Ureter (tissue), 1 donor: ENCODE measurements at places on chromosomes 13 and 19. TPM values are rescaled to one million over a fixed set of nuclear protein-coding genes. Genes with fewer than 3 reads are reported as not detected.

Gene ZNF17
- total RNA-seq = 20.3 TPM

Gene CACNA1A
- 2.2 TPM for total RNA-seq

Gene CELF5
- total RNA-seq = 0.62 TPM

Gene MYO9B
- total RNA-seq = 77.3 TPM

- DNase-seq = no peak
These were observed 461 bp upstream of the TM9SF2 start for GRCh38 chr13:99500839-99501183.

GRCh38 chr19:3580156-3580934, 4.9 kb upstream of the GIPC3 start:
- no peak for DNase-seq

- DNase-seq = no peak
These were observed 163.7 kb downstream of the URI1 start for GRCh38 chr19:30105727-30106126.

DNA sequence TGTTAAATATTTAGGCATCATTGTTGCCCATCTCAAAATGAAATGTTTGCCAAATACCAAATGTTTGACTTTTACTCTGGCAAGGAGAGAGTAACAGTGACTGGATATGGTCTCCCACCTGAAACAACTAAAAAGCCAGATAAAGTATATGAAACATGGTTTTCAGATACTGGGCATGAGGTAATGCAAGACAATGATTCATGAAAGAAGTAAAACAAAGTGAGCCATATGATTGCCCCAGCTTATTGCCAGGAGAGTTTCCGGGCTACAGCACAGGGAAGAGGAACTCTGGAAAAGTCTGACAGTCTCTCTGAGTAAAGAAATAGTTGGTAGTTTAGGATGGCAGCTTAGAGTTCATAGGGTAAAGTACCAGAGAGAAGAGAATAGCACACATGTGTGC, 354.6 kb downstream of the DNAJC15 start:
- no peak for DNase-seq

- no peak for DNase-seq
These were observed 466.3 kb downstream of the PCDH17 start for GRCh38 chr13:58097831-58098230.

DNA sequence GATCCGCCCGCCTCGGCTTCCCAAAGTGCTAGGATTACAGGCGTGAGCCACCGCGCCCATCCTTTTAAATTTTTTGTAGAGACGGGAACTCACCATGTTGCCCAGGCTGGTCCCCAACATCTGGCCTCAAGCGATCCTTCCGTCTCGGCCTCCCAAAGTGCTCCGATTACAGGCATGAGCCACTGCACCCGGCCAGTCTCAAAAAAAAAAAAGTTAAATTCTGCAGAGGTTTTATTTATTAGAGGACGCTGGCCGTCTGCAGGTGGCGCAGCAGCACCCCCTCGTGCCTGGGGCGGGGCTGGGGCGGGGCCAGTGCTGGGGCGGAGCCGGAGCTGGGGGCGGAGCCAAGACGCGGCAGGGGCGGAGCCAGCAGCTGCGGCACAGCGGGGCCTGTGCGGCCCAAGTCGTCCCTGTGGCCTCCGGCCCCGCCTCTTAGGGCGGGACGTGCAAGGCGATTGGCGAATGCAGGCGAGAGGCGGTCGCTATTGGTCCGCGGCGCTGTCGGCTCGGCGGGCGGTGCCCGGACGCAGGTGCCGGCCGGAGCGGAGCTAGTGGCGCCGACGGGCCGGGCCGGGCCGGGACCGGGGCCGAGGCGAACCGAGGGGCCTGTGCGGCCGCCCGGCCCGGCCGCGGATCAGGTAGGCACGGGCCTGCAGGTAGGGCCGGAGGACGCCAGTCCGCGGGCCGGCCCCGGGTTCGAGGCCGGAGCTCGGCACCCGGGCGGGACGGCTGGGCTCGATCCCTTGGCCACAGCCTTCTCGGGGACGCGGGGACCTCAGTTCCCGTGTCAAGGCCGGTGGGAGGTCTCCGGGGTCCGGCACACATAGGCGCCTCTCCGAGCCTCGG, at the start of gene MARCHF2:
TSS of gene MARCHF2 (plus strand) at position 523 of the 846 bp plus-strand sequence. CDS start 8,536 bp downstream, outside the sequence.
- peak; percentile 96 for DNase-seq

DNA sequence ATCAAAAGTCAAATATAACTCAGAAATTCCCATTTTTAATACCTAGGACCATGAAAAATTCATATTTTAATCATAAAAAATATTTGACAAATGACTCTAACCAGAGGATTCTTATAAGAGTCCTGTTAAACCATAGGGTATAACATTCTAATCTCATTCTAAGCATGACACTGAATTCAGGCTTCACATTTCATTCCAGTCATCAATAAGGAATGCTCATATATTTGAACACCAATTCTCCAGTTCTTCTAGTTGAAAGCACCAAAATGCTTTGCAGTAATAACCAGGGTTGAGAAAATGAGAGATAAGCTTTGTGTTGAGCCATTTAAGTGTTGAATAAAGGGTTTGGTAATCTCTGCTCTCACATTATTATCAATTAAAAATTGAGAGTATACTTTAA, 147.5 kb downstream of the VWA8 start:
- DNase-seq = no peak

GRCh38 chr13:106534639-106535551, 567 bp downstream of the EFNB2 start:
- DNase-seq = no peak

DNA sequence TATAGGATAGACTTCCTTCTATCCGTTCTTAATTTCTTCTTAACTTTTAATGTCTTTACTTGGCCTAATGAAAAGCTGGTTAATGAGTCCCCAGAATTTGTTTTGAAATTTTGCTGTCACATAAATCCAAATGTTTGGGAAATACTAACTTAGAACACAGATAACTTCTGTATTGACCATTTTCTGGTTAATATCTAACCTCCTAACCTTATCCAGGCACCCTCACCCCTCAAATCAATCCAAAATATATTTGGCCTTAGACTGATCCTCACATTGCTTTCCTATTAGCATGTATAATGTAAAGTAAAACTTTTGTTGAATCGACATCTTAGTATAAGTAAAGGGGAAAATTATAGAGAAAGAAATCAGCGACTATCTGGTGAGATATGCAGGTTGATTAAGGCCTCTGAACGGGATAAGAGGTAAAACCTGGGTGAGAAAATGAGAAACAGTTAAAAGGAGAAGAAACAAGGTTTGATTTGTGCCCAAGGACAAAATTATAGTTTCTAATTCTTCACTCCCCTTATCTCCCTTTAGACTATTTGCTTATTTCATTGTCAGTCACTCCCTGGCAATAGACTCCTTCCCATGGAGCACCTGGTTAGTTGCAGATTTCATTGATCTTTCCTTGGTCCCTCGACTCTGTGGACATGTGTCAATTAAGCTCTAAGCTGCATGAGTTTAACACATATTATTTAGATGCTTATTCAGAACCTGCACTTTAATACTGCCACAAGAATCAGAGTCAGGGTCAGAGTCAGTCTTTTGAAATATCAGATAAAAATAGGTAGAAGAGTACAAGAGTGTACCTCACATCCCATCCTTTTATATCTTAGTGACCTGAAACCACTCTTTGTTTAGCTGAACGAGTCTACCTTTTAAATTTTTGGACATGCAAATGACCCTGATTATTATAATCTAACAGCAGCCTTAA, 119.2 kb upstream of the MLNR start:
- no peak for DNase-seq

GRCh38 chr19:41299755-41300089, 10.2 kb upstream of the CCDC97 start:
- DNase-seq = no peak

DNA sequence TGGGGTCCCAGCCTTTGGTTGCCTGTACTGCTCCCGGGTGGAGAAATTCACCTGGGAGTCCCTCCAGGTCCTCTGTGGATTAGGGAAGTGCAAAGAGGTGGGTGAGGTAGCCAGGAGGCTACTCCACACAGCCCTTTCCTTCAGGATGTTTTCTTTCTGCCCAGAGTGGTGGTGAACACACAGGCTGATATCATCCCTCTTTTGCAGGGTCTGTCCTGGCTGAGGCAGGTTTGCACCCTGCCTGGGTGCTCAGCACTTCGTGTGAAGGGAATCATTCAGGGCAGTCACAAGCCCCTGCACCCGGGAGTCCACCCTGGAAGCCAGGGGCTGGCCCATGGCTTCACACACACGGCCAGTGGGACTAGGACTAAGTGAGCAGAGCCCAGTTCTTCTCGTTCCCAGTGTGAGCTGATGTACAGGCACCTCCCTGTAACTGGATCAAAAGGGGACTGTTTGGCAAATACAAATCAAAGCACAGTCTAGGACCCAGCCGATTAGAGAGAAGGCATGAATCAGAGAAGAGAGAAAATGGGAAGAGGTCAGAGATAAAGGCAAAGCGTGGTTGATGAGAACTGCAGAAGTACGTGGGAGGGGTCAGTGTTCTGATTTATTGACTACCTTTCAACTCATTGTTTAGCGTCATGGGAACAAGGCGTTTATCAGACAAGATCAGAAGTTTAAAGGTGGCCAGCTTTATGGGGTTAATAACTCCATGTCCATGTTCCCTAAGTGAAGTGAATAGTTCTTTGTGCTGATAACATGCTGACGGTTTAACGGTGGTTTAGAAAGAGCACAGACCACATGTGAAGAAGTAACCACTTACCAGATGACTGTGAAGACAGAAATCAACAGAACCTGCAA, 30.4 kb upstream of the SPATA13 start:
- no peak for DNase-seq
